ENCODE measurements at places on chromosomes 5 and 9. TPM values are rescaled to one million over a fixed set of nuclear protein-coding genes. Genes with fewer than 3 reads are reported as not detected.

MYMK gene
- total RNA-seq, result not detected

OTULINL gene
- not detected for total RNA-seq

SLC6A18 gene
- total RNA-seq, result not detected

COL23A1 gene
- not detected for total RNA-seq

PCDHA10 gene
- total RNA-seq, result under 0.01 TPM

STPG3 gene
- not detected for total RNA-seq

PCDHA13 gene
- total RNA-seq, result 0.19 TPM

GIN1 gene
- total RNA-seq, result 5.3 TPM

IL3 gene
- not detected for total RNA-seq
